BJ (cell line): ENCODE measurements at places on chromosomes 1 and 21. TPM values are rescaled to one million over a fixed set of nuclear protein-coding genes. Genes with fewer than 3 reads are reported as not detected.

DNA sequence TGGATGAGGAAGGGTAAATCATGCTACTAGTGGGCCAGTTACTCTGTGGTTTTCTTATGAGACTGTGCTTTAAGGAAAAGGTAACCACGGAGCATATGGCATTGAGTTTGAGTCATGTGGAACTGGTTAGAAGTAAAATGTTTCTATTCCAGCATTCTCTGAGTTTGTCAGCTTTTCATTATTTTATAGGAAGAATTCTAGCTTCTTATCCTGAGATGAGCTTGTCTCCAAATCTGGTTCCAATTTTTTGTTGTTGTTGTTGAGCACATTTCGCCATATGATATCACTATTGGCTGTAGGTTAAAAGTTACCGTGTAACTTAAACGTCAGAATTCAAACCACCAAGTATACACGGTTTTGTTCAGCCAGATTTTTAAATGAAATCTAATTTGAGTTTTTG is 69.9 kb downstream of the ATF6 start:
- peak; percentile 60 for DNase-seq

GRCh38 chr21:32562426-32562825 is 22.9 kb downstream of the TCP10L start:
- peak; percentile 57 for DNase-seq

DNA sequence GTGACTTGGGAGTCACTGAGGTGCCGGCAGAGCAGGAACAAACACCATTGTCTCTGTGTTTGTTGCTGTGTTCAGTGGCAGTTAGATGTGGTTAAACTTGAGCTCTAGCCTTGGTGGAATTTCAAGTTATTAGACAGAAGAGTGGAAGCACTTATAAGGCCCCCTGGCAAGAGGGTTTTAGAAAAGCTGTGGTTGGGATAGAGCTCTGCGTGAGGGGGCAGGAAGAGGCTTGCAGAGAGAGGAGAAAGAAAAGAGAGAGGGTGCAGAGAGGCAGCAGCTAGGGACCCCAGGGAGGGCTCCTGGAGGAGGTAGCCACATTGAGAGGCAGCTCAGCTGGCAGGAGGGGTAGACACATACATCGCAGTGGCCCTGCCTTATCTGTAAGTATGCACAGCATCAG is 128.2 kb downstream of the GALNT2 start:
- DNase-seq: no peak

DNA sequence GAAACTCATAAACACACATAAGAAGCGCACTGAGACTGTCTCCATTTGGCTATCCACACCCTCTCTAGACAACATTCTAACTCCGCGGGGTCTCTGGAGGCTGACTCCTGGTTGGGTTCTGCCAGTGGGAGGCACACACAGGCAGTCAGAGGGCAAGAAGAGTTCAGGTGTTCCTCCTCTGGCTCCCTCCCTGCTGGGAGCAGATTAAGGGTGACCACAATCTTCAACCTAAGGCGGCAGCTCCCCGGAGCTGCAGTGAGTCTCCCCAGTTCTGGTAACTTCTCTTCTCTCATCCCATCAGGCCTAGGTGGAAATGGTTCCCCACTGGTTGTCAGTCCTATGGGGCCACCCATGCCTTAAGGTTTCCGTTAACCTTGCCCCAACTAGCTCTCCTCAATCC is 7.4 kb upstream of the TENT5C start:
- DNase-seq: no peak

GRCh38 chr1:64866689-64867088 is 99.7 kb downstream of the JAK1 start:
- DNase-seq: no peak

DNA sequence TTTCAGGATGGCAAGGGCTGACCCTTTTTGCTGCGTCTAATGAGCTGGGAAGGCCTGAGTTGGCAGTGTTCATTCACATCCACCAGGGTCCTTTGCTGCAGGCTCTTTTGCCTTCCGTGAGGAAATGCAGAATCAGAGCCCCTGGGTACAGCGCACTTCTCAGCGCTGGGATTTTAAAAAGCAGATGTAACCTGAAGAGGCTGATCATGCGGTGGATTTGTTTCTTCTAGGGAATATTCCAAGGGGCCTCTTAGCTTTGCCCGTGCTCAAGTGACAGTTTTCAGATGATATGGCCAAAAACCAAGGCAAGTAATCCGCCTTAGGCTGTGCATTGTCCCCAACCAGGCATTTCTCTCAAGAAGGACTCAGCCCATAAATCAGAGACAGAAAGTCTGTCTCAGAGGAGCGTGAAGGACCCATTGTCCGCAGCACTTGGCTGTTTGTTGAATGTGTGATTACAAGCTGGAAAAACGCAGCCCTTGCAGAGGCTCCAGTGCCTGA is 237.6 kb downstream of the PTPRC start:
- DNase-seq: no peak

DNA sequence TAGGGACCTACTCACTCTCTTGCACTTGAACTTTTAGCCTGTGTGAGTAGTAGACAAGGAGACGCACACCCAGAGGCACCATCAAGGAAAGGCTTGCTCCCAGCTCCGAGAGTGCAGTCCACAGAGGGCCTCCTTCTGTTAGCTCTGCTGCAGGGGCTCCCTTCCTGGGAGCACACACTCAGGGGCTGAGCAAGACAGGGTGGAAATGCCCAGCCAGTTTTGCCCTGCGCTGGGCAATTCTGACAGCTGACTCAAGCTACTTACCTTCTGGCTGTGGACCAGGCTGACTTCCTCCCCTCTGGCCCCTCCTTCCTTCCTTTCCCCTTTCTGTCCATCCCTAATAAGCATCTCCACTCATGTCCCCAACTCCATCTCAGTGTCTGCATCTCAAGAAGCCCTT is 449.1 kb downstream of the PTPRU start:
- DNase-seq: no peak

GRCh38 chr1:177007437-177008161 is 156.9 kb downstream of the ASTN1 start:
- no peak for DNase-seq

DNA sequence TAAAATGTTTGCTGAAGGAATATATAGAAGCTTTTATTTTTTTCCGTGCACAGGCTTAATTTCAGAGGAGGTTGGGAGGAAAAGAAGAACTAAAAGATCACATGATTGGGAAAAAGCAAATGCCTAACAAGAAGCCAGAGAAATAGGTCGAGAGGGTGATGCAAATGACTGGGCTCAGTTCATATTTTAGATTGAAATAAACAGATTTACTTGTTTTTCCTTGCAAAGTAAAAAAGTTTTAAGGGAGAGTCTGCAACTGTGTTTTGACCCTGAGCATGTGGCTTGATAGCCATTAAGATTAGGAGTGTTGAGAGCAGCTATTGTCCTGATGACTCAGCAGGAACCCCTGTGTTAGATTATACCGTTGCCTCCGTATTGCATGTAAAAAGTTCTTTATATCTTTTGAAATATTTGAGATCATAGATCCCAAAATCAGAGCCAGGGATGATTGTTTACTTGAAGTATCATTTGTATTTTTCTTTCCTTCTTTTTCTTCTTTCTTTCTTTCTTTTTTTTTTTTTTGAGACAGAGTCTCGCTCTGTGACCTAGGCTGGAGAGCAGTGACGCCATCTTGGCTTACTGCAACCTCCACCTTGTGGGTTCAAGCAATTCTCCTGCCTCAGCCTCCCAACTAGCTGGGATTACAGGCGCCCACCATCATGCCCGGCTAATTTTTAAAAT is 20.2 kb downstream of the CLIC4 start:
- no peak for DNase-seq

GRCh38 chr1:41108696-41109275 is 87.3 kb upstream of the SLFNL1 start:
- no peak for DNase-seq

DNA sequence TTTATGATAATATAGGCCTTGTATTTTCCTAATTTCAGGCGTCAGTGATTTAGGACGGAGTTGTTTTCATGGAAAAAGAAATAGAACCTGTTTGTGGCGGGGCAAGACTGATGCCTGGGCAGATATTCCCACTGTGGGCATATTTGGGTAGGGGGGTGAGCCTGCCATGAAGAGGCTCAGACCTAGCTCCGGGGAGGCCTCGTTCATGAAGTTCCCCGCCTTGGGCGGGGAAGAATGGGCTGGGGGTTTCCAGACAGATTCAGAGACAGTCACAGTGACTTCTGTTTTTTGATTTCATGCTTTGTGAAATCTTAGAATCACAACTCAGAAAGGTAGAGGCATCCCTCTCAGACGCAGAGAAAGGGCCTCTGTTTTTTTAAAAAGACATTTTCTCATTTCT is 36.1 kb downstream of the RUNX3 start:
- no peak for DNase-seq

- DNase-seq: no peak
Measured at GRCh38 chr1:181669246-181669645, 185.9 kb downstream of the CACNA1E start.

Gene CIART
- 17.2 and 18.7 TPM in 2 replicates for polyA plus RNA-seq
